Activated CD8-positive, alpha-beta memory T cell treated with anti-CD3 and anti-CD28 coated beads for 1 hour (primary cell): ENCODE measurements at places on chromosomes 13 and 19.

- no peak for DNase-seq
Observed at GRCh38 chr13:46908501-46908900, 11.6 kb upstream of the HTR2A start.

- DNase-seq: no peak
Observed at GRCh38 chr19:40594657-40595091, 6.5 kb upstream of the LTBP4 start.

DNA sequence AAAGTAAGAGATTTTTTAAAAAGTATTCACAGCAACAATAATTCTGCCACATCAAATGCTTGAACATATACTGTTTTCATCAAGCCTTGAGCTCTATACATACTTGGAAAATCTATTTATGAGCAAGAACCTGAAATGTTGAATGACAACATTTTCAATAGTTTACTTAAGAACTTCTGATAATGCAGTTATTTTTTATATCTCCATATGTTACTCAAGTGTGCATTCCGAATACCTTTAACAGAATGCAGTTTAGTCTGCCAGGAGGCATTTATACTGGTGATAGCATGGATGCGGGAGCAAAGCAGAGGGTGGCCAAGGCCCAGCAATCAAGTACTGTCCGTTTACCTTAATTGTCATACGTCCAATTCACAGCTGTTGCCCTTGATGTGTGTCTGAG is 589.5 kb downstream of the KCTD12 start:
- DNase-seq: no peak

- no peak for DNase-seq
Observed at GRCh38 chr13:99855526-99856420, 115.8 kb downstream of the ZIC5 start.

DNA sequence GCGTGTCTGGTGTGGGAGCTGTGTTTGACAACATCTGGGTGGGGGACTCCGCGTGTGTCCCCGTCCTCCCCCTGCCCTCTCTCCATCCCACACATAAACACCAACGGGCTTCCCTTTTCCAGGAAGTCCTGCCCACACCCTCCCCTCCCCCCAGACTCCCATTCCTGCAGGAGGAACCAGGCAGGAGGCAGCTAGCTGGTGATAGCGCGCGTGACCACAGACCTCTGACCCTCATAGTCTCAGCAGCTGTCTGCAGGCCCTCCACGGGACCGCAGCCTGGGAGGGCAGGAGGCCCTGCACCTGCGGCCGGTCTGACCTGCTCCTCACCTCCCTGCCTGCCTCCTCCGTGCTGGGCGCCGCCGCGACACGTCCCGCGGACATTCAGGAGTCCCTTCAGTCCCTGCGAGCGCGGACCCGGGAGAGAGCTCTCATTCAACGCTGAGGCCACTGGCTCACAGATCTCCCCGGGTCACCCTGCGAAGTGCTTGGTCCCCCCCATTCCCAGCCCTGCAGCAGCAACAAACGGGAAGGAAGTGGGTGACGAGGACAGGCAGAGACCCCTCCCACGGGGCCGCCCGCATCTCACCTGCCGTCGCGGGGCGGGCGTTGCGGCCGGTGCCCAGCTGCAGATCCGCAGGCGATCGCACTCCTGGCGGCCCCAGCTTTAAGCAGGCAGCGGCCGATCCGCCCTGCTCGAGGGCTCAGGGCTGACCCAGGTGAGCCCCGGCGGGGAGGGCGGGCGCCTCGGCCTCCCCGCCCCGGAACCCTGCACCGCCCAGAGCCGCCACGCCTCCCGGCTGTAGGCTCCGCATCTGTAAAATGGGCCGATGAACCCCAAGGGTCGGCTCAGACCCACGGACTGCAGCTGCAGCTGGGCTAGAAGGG is 1.1 kb upstream of the ACP5 start:
- DNase-seq: no peak

DNA sequence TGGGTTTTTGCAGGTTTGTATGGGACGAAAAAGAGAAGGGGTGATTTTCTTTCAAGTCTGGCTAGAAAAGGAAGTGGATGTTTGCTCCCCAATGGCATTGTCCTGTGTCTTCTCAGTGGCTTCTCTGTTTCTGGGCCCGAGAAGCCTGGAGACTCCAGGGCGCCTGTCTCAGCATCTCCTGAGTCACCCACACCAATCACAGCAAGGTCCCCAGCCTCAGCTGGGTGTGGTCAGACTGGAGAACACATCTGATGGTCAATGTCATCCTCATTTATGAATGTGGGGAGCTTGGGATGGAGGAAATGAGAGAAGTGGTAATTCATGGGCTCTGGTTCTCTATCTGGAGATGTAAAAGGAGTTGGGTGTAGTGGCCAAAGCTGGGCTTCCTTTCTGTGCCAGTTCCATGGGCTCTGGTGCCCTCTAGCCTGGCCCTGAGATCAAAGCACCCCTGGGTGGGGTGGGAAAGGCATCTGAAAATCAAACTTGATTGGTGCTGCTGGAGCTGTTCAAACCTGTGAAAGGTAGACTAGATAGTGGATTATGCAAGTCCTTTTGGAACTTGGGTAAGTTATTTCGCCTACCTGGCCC is 13.4 kb downstream of the RASL11A start:
- DNase-seq: no peak

DNA sequence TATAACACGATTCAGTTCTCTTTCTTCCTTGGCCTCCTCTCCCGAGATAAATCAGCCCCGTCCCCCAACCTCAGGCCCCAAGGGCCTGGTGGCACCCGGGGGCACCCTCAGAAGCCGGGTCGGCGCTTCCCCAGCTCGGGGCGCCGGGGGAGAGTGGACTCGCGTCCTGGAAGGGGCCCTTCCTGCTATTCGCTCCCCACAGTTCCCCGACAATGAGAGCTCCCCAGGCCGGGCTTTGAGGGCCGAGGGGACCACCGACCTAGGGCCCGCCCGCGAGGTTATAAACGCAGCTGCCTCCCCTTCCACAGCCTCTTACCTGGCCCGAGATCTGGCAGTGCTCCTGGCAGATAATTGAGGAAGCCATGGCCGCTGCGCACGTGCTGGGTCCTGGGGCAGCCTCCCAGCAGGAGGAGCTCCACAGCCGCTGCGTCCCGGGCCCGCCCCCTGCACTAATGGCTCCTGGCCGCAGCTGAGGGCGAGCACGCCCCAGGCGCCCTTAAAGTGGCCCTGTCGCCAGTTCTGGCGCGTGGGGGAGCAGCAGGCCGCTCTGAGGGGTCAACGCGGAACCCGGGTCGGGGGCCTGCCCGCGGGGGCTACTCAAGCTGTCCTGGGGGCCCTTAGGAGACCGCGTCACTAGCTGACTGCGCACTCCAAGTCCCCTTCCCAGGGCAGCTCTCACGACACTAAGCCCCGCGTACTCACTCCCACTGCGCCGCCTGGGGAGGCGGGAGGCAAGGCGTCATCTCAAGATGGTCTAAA is at the start of gene SOHLH2:
Gene SOHLH2, minus strand, starts transcription at position 394 of the 759 bp plus-strand sequence. Its CDS starts 30 bp downstream, at position 364.
- DNase-seq: no peak

GRCh38 chr13:25973085-25973484 is 78.7 kb downstream of the SHISA2 start:
- no peak for DNase-seq

GRCh38 chr19:48403606-48404005 is 10.1 kb downstream of the GRIN2D start:
- DNase-seq: no peak

DNA sequence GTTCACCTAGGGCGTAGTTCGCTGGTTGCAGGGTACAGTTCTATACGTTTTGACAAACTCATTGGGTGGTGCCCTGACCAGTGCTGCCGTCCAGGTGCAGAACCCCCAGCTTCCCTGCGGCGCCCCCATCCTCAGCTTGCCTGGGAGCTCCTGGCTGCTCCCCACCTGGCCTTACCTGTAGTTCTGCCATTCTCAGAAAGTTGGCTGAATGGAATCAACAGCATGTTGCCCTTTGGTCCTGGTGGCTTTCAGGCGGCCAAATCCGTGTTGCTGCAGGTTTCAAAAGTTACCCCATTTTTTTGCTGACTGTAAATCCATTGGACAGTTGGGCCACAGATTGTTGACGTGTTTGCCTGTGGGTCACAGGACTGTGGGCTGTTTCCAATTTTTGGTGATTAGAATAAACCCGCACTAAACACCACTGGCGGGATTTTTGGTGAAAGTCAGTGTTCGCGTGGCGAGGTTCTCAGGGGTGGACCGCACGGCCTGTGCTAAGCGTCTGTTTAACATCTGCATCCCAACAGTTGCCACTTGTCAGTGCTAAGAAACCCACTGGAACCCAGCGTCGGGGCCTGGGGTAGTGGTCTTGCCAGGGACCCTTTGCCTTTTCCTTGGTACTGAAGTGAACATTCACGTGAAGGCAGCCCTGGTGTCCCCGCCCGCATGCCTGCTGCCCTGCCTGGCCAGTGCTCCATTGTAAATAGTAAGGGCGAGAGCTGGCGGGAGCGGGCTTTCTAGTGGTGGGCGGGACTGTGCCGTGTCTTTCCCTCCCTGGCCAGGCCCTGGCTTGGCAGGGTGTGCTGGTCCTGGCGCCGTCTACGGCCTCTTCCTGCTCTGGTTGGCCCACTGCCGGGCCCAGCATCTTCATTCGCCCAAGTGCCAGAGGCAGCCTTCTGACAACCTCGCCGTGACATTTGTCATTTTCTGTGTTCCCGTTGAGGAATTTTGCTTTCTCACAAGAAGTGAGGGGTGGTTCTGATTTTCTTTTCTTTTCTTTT is 3.3 kb downstream of the DOT1L start:
- no peak for DNase-seq

DNA sequence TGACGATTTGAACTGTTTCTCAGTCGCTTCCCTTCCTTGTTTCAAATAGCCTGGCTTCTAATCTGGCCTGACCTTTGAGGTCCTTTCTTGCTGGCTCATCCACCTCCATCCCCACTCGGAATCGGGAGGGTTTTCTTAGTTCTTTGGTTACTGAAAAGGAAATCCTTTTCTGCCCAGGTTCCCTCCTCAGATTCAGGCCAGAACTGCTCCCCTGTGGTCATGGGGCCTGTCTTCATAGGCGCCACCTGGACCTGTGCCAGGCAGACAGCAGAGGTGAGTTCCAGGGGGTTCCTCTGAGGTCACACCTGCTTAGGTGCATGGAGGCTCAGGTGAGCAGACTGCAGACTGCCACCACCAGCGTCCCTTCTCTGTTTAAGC is 62.4 kb downstream of the AKAP11 start:
- DNase-seq: no peak

DNA sequence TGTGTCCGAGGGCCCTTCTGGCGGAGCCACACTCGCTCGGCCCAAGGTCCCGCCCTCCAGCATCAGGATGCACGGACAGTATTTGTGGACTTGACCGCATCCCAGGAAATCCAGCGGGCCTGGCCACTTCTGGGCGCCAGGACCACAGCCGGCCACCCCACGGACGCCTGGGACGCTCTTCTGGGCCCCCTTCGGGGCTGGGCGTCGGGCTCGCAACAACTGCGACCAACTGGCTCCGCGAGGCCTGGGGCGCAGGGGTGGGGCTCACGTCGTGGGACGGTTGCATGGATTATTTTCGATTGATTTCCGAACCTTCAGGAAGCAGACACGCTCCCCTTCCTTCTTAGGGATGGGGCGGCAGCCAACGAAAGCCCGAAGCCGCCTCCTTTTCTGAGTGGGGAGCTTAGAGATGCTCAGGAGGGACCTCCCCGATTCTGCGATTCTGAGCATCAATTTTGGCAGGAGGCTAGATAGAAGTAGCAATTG is 521 bp upstream of the NUP58 start:
- DNase-seq: peak; percentile 2

DNA sequence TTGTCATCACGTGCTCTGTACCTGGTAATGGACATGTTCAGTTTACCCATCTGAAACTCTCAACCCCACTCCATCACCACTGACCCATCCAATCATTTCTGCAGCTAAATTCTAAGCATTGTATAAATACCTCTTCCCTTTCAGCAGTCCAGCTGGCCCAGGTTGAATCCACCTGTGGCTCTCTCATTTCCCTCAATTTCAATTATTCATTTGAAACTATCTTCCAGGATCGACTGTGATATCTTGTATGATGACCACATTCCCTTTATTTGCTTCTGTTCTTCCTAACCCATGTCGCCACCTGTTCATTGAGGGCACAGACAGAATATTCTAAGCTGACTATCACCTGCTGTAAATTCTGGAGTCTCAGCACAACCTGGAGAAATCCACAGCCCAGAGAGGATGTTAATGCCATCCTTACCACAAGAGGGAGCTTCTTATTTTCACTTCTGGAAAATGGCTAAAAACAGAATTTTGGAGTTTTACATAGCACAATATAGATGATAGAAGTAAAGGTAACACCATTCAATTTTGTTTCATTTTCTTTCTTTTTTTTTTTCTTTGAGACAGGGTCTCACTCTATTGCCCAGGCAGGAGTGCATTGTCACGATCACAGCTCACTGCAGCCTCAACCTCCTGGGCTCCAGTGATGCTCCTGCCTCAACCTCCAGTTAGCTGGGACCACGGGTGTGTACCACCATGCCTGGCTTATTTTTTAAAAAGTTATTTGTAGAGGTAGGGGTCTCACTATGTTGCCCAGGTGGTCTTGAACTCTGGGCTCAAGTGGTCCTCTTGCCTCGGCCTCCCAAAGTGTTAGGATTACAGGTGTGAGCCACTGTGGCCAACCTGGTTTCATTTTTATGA is 38.6 kb downstream of the ZNF823 start:
- no peak for DNase-seq

GRCh38 chr19:402786-403185 is 6.2 kb downstream of the C2CD4C start:
- DNase-seq: no peak

DNA sequence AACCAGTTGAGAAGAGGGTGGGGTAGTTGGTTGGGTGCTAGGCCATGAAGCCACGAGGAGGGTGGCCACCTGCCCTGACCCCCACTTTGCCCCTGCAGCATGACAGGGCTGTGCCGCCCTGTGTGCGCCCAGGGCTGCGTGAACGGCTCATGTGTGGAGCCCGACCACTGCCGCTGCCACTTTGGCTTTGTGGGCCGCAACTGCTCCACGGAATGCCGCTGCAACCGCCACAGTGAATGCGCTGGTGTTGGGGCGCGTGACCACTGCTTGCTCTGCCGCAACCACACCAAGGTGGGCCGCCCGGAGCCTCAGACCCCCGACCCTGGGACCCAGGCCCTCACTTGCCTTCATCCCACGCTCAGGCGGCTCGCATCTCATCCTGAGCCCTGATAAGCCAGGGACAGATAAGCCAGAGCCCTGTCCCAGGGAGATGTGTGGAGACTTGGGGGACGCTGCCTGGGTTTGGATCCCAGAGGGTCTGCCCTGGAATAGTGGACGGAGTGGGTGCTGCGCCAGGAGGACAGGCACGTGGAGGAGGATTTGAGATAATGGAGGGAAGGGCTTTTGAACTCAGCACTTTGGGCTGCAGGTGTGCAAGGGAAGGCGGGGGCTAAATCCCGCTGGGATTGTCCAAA is 20.5 kb downstream of the CNFN start:
- no peak for DNase-seq

GRCh38 chr13:37274569-37275497 is 169.4 kb upstream of the CSNK1A1L start:
- DNase-seq: no peak

DNA sequence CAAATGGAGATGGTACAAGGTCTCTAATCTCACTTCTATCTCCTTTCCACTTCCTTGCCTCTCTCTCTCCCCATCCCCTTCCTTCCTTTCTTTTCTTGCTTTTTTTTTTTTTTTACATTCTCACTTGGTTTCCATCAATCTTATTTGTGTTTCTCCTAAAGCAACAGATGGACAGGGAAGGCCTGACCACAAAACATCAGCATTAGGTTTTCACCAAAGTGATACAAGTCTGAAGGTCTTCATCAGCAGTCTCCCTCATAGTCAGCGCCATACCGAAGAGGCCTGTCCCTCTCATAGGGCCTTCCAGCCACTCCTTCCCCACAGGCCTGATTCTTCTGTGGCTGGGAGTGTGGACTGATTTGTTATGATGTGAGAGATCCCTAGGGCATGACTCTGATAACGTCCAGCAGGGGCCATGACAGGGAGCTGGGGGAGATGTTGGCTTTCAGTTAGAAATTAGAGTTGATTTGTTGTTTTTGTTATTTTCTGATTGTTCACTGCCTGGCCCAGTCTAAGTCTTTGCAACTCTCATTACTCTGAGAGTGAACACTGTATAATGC is 158.7 kb downstream of the SLC7A1 start:
- DNase-seq: no peak
